Head of caudate nucleus (tissue), 42 donors: ENCODE measurements at places on chromosomes 2 and 18.

- no peak for DNase-seq
These were observed 49.3 kb downstream of the DNMT3A start for GRCh38 chr2:25292408-25292807.

DNA sequence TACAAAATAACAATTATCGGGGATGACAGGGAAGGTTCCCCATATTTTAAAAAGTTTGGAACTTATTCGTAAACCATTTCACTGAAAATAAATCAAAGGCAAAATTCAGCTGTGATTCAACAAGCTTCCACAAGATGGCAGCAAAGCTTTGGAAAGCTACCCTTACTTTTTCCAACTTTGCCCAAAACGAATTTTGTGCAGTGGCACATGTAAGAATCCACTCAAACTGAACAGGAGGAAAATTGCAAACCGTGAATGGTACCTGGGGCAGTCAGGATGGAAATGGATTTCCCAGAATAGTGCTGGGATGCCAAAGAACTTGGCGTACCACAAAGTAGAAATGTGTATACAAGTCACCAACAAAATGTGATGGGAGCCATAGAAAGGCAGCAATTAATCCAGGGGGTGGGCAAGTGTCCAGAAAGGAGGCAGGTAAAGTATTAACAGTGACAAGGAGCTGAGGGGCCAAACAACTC lies 10.7 kb downstream of the RPL31 start:
- DNase-seq, result no peak

GRCh38 chr2:28683100-28683706 lies 68.4 kb upstream of the PPP1CB start:
- DNase-seq, result peak; percentile 44

DNA sequence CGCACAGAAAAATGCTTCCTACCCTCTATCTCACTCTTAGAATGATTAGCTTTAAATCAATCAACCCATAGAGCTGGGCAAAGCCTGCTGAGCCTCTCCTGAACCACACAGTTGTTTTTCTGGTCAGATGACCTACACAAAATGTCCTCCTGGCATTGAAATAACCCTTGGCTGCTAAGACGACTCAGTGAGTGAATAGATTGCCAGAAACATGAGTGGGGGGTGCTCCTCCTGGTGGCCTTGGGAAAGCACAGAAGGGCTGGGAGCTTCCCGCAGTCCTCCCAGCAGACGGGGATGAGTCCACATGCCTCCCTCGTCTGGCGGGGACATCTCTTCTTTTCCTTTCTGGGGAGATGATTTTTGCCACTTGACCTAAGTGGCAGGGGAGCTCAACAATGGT lies 14.9 kb downstream of the MAL start:
- no peak for DNase-seq

GRCh38 chr2:198448789-198449188 lies 644.4 kb downstream of the PLCL1 start:
- no peak for DNase-seq

- DNase-seq, result peak; percentile 39
These were observed 28.9 kb upstream of the IER3IP1 start for GRCh38 chr18:47204908-47205522.

GRCh38 chr18:59505356-59505755 lies 146.3 kb upstream of the LMAN1 start:
- DNase-seq, result no peak

- DNase-seq, result no peak
These were observed 357.2 kb upstream of the SALL3 start for GRCh38 chr18:78622251-78622906.

DNA sequence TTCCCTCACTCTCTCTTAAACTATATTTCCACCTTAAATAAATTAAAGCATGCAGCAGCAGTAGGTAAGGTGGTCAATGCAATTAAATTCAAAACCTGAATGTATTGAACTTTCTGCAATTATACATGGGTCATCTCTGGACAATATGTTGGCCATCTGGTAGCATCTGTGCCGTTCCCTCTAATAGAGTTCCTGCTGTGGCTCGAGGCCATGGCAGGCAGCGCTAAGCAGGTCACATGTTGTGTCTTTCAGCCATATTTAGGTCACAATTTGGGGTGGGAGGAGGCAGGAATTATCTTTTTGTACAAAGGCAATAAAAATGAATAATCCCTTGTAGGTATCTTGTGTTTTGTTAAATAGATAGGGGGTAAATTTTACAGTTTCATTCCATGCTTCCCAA lies 676.2 kb downstream of the ZEB2 start:
- DNase-seq, result no peak

DNA sequence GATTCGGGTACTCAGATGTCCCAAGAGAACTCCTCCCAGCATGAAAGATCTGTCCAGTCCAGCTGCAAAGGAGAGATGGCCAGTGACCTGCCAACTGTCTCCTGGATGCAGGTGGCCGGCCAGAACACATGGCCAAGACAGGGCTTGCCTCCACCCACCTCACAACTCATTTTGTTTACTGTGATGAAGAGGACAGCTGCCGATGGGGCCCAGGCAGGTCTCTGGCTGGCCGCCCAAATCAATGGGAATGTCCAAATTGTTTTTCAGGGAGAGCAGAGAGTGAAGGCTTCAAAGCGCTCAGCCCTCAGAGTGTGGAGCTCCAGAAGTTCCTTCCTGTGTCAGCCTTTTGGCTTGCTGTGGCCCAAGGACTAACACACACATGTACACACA lies 41.9 kb downstream of the FOSL2 start:
- no peak for DNase-seq

DNA sequence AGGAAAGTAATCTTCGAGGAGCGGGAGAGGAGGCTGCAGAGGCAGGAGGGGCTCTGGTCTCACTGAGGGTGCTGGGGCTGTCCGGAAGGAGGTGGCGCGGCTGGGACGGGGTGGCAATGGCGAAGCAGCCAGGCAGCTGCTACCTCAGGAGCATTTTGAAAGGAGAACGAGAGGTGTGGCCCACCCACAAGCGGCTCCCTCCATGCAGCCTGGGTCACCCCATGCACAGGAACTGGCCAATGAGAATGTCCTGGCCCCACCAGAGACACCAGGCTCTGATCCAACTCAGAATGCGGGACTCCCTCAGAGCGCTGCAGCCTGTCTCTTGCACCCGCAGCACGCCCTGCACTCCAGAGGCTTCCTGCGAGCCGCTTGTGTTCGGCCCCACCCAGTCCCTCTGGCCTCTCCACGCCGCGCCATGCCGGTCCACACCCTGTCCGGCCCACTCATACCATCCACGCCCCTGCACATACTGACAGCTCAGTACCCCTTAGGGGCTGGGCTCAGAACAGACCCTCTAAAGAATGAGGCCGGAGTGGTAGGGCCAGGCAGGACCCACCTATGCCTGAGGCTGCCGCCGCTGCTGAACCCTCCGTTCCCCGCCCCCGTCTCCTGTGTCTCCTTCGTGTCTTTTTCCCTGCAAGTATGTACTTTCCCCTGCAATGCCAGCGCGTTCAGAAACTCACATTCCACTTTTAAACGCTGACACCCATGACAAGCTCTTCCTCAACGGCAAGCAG lies 6.4 kb upstream of the BOK start:
- DNase-seq, result no peak

DNA sequence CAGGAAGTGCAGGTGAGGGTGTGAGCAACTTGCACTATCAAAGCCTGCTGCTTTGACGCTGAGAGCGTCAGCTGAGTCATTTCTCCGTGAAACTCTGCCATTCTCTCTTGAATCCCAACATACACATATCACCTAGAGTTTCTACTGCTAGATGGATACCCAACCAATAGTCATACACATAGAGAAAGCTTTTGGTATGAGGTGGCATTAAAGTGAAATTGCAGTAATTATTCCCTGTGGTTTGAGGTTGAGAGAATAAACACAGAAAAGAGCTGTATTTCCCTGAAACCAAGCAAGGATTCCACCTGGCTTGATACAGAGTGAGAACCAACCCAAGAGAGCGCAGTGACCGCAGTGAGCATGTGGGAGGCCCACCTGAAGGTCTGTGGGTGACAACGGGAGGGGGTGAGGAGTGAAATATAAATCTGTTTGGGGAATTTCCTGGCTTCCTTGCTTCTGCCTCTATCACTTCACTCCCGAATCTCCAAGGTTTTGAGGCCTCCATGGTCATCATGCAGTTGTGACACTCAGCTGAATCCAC lies 28.8 kb upstream of the TMEM18 start:
- DNase-seq, result no peak

DNA sequence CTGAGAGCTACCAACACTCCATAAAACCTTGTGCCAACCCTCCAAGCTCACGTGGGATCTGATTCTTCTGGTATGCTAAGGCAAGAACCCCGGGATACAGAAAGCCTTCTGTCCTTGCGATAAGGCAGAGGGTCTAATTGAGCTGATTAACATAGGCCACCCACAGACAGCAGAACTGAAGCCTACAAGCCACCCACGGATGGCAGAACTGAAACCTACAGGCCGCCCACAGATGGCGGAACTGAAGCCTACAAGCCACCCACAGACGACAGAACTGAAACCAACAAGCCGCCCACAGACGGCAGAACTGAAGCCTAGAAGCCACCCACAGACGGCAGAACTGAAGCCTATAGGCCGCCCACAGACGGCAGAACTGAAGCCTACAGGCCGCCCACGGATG lies 216.3 kb downstream of the SNTG2 start:
- DNase-seq, result no peak

- DNase-seq, result no peak
These were observed 6.5 kb upstream of the AFF3 start for GRCh38 chr2:100148883-100149282.

DNA sequence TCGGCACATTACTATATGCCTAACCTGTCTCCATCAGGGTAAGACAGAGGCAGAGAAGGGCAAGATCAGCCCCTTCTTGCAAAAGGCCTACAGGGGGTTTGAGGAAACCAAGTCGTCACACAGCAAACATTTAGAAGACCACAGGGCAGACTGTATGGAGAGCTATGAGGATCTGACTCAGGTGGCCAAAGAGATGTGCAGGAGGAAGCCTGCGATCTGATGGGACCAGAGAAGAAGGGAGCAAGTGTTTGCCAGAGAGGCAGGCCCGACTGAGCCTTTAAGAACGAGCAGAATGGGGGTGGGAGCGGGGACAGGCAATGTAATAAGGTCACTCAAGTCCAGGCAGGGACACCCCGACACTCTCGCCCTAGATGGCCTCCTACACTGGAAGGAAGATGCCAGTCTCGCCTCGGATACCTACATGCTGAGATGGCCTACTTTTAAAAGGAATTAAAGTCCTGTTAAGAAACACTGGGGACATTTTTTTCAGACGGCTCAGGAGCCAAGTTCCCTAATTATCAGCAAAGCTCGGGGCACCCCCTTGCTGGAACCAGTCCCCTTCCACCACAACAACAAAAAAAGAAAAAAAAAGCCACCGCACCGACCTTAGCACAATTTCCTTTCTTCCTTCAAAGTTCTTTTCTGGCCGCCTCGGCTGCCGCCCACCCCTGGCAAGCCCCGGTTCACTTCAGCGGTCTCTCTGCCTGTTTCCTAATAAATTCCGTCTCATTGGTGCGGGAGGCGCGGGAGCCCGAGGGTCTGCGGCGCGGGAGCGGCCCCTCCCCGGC lies 1.5 kb downstream of the SFXN5 start:
- DNase-seq, result no peak

- no peak for DNase-seq
These were observed 774.4 kb downstream of the DCC start for GRCh38 chr18:53114441-53114840.

DNA sequence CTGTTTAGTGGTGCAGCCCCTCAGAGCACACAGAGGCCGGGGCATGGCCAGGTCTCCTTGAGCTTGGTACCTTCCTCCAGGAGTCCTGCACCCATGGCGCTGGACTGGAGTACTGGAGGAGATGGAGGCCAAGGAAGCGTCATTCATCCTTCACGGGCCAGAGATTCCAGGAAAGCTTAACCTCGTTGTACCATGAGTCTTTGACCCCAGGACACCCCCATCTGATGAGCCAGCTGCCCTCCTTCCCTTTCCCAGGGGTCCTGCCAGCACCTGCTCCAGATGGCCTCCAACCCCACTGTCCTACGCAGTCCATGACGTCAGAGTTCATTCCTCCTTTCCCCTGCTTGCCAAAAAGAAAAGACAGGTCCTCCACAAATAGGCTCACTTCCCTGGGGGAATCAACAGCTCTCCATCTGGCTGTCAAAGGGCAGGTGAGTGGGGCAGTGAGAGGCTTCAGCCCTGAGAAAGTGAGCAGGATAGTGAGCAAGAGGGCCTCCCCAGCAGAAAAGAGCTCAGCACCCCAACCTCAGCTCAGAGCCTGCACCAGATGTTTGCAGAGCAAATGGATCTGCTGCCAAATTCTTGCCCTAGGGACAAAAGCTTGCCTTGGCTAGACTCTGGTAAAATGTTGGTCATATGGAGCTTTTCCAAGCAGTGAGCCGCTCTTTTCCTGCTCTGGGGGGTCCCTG lies 4.5 kb upstream of the NPPC start:
- DNase-seq, result no peak

GRCh38 chr2:226943862-226944620 lies 108.2 kb downstream of the RHBDD1 start:
- DNase-seq, result no peak

- no peak for DNase-seq
These were observed 32.7 kb downstream of the QPCT start for GRCh38 chr2:37377187-37377532.

DNA sequence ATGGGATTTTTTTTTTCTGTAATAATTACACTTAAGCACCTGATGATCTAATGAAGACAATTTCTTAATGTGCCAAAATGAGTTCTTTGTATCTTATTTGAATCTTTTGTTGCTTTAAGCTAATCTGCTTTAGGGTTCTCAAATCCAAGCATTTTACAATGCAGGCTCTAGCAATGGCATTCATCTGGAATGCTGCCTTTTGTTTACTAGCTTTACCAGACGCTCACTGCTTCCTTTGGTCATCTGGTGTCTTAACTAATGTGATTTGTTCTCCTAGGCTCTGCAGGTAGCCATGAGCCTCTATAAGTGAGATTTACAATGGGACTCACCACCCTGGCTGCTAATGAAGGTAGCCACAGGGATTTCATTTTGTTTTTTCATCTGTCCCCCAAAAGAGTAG lies 100.3 kb downstream of the GREB1L start:
- no peak for DNase-seq

DNA sequence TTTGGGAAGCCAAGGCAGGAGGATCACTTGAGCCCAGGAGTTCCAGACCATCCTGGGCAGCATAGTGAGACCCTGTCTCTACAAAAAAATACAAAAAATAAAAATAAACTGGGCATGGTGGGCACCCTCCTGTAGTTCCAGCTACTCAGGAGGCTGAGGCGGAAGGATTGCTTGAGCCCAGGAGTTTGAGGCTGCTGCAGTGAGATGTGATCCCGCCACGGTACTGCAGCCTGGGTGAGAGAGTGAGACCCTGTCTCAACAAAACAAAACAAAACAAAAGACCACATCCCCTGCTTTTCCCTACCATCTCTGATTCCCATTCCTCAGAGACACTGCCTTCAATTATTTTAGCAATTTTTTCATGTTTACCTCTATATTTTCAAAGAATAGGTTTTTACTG lies 3.9 kb upstream of the RNF103 start:
- DNase-seq, result no peak

DNA sequence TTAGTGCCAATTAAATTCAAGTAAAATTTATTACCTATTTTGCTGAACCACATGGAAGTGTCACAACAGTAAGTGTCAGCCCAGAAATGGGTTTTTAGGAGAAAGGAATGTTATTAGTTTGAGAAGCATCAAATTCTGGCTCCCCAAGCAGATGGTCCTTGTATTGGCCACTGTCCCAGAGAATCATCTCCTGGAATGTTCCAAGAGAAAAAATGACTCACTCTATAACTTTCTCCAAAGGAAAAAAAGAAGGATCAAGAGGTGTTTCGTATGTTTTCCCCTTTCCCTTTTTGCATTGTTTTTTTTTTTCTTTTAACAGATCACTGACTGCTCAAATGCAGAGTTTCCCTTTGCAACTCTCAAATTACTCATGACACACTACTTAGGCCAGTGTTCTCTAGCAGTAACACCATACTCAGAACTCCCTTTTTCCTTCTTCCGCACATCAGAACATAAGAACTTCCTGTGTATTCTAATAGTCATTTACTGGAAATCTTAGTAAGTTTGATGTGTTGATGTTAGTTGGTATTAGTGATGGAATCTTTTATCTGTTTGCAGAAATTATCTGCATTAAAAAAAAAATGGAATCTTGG lies 390.3 kb downstream of the GPD2 start:
- DNase-seq, result no peak
